CD4-positive, alpha-beta T cell treated with Interleukin-10 for 1 hour (primary cell): ENCODE measurements at places on chromosomes 7 and 10.

GRCh38 chr7:44402401-44403060 lies 77.1 kb upstream of the CAMK2B start:
- no peak for DNase-seq

GRCh38 chr10:64101606-64102263 lies 580.5 kb downstream of the REEP3 start:
- DNase-seq: no peak

GRCh38 chr7:23018750-23019149 lies 4.8 kb upstream of the HYCC1 start:
- no peak for DNase-seq

GRCh38 chr7:2737771-2738540 lies 50.0 kb downstream of the AMZ1 start:
- DNase-seq: no peak

DNA sequence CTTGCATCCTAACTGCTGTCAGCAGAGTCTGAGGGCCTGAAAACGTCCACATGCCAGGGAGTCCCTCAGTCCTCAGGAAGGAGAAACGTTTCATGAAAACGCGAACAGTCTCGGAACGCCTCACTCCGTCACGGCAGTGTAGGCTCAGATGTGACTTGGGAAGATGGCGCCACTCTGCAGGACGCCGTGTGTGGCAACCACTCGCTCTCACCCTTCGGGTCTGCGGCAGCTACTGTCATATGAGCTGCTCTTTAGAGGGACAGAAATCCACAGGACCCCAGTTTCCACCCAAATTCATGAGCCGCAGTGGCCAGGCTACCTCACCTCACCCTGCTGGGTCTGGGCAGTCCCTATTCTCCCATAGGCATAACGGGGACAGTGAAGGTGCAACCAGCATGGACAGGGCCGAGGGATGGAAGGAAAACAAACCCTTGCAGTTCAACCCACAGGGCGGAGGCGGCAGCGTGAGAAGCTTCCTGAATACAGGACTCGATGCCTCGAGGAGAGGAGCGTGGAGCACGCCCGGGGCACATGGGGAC lies 438.3 kb downstream of the DNAJB6 start:
- no peak for DNase-seq

GRCh38 chr10:74207691-74208480 lies 56.9 kb downstream of the ADK start:
- no peak for DNase-seq

GRCh38 chr7:47685712-47686376 lies 103.9 kb upstream of the TNS3 start:
- DNase-seq: no peak

GRCh38 chr7:139774376-139774775 lies 3.4 kb downstream of the HIPK2 start:
- DNase-seq: no peak

DNA sequence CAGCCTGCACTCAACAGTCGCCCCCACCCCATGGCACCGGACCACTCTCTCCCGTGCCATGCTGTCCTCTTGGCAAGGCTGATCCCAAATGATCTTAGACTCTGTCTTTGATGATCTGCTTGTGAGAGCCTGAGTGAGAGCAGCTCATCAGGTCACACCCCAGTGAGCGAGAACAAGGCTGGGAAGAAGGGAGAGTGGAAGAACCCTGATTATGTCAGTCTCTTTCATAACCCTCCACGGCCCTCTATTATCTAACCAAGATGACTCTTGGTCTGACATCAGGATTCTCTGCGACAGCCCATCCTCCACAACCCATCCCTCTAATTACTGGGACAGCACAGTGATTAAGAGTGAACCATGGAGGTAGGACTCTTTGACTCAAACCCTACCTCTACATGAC lies 53.1 kb upstream of the C7orf33 start:
- DNase-seq: no peak

- DNase-seq: no peak
These were observed 588.5 kb downstream of the TNS3 start for GRCh38 chr7:46993396-46993795.

DNA sequence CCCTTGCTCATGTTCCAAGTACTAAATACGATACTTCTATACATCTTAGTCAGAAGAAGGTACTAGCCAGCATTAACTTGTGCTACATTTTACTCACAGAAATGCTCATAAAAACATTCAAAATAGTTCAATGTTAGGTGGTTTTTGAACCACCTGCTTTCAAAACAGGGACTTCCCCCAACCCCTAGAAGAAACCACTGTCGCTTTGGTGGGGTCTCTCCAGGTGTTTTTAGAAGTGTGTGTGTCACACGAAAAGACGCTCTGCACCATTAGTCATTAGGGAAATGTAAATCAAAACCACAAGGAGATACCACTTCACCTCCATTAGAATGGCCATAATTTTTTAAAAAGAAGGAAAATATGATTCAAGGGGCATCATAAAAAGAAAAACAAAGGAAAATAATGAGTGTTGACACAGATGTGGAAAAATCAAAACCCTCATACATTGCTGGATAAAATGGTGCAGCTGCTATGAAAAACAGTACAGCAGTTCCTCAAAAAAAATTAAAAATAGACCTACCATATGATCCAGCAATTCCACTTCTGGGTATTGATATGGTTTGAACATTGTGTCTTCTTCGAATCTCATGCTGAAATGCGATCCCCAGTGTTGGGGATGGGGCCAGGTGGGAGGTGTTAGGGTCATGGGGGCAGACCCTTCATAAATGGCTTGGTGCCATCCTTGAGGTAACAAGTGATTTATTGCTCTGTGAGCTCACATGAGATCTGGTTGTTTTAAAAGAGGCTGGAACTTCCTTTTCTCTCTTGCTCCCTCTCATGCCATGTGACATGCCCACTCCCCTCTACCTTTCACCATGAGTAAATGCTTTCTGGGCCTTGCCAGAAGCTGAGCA lies 74.2 kb downstream of the MALSU1 start:
- DNase-seq: peak; percentile 37

DNA sequence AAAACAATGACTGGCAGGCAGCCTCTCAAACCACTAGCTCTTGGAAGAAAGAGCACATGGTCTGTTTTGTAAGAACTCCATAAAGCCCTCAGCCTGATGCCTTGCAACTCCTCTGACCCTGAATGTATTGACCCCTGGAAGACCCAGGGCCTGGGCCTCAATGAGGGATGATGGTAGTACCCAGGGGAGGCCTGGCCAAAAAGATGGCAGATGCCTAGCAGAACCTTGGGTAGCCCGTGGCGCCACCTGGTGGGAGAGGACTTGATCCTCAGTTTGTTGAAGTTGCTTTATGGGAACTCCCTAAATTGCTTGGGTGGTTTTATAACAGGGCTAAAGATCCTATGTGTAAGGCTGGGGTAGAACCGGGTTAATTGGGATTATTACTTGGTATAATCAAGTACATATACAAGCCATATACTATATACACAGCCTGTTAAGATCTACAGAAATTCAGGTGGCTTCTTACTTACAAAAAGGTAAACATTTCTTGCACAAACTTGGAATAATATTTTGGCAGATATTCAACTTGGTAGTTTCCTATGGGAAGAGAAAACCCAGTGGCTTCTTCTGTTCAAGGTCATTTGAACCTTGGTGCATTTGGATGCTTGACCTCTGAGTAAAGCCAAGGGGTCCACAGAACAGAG lies 95.8 kb upstream of the CACUL1 start:
- peak; percentile 45 for DNase-seq

DNA sequence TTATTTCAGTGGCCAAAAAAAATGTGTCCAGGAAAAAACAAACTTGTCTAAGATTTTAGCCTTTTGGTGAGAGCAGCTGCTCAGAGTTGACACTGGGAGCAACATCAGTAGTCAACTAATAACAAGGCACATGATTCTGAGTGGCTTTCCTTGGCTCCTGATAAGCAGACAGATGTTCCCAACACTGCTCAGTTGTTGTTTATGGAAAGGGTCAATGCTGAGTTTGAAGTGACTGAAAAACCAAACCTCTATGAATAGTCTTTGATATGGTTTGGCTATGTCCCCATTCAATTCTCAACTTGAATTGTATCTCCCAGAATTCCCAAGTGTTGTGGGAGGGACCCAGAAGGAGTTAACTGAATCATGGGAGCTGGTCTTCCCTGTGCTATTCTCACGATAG lies 12.3 kb downstream of the DYDC1 start:
- no peak for DNase-seq

DNA sequence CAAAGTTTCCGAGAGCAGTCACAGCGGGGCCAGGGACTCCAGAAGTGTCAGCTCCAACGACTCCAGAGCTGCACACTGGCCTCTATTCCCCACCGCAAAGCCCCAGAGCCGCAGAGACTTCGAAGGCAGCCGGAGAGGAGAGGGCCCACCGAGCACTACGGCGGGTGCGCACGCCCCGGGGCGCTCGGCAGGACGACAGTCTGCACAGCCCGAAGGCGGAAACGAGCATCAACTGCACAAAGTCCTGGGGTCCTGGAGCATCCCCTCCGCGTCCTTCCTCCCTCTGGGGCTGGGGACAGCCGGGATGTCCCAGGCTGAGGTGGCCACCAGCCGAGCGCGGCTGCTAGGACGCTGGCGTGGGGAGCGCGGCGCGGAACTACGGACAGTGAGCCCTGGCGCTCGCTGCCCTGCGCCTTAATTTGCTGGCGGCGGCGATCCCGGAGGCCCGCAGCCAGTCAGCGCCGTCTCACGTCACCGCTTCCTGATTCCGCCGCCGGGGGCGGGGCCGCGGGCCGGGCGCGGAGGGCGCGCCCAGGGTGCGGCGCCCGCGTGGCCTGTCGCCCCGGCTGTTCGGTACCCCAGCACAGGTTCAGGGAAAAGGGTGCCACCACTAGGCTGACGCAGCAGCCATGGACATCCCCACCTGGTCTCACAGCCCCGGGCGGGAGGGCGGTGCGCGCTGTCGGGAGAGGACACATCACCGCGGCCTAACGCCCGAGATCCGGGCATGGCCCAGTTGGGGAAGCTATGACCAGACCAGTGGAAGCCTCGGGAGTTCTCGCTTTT lies at the start of gene TBX20:
Gene TBX20, minus strand, starts transcription at position 391 of the 786 bp plus-strand sequence. CDS start 480 bp downstream, outside the sequence.
- peak; percentile 24 for DNase-seq

GRCh38 chr10:31678139-31678536 lies 250.5 kb downstream of the ARHGAP12 start:
- no peak for DNase-seq

DNA sequence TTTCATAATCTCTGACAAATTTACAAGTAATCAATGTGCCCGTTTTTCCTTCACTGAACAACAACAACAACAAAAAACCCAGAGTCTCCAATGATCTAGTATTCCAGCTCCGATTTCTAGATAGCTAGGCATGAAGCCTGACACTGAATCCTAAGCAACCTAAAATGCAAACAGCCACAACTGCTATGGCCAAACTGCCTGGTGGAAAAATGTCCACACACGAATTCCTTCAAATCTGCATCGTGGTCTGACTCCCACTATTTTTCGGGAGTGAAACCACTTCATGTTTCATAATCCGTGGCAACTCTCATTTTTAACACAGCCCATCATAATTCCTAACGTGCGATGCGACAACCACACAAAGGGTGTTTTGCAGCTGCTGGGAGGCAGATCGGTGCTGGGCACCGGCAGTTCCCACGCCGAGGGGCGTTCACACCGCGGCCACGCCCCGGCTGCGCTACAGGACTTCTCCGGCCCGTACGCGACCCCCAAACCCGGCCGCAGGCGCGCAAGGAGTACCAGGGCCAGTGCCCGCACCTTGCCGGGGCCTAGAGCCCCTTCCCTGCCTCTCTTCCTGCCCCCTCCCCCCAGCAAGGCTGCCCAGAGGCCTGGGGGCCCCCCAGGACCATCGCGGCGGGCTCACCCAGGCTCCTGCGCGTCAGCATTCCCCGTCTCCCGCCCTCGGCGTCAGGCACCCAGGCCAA lies 814 bp downstream of the RUFY2 start:
- no peak for DNase-seq

GRCh38 chr7:152126741-152127140 lies 101.3 kb downstream of the GALNT11 start:
- no peak for DNase-seq

DNA sequence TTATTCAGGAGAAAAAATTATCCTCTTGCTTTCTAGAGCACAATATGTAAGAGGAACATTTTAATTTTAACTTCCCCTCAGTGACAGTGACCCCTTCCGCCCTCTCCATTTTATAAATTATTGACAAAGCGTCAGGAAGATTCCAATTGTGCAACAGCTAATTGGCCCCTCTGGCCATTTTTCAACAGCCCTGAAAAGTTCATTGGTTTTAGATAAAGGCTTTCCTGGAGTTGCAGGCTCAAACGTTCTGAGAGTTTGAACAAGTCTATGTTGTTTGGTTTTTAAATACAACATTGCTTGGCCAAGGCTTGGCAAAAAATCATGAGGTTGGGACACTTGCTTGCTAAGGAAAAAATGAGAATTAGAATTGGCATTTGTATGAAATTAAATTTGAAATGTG lies 422.2 kb upstream of the ANKRD30A start:
- DNase-seq: no peak

DNA sequence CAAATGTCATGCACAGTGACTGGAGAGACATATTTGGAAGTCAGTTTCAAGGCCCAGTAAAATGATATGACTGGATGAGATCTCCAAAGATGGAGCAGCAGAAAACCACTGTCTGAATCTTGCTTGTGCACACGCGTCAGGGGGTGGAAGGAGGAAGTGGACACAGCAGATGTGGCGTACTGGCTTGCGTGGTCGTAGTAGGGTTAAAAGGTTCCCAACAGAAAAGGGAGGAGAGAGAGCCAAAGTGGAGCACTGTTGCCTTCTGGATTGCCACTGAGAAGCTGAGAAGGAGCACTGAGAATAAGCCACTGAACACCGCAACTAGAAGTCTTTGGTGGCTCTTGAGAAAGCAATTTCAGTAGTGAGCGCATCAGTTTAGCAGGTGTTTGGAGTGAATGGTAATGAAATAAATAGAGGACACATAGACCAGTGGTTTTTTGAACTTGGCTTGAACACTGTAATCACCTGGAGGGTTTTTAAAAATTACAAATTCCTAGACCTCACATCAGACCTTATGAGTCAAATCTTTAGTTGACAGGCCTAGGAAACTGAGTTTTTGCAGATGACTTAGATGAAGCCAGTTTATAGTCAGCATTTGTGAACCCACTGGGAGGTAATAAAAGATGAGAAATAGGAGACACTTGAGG lies 227.3 kb downstream of the PTEN start:
- DNase-seq: no peak

GRCh38 chr7:147423875-147424274 lies 1166.7 kb upstream of the C7orf33 start:
- DNase-seq: no peak

DNA sequence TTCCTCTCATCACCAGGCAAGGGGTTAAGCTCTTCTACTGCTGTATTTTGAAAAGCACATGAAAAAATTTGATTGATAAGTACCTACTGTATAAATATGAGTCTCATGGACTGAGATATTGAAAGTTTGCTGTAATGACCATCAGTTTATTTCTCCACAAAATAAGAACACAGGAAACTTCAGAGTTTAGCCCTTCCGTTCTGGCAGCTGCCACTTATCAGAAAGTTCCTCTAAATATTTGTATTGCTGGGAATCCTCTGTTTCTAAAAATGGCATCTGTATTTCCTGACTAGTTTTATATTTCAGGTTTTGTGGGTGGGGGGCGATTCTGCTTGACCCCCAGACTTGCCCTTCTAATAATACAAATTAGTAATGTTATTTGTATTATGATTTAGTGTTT lies 92.0 kb downstream of the LYZL2 start:
- no peak for DNase-seq

GRCh38 chr10:74924251-74924963 lies 98.0 kb downstream of the KAT6B start:
- no peak for DNase-seq
